Sigmoid colon (tissue), 7 donors: ENCODE measurements at places on chromosomes 4 and X.

GRCh38 chr4:105189855-105190650 is 43.4 kb downstream of the TET2 start:
- no peak for DNase-seq

GRCh38 chr4:73908965-73909364 is 39.8 kb downstream of the CXCL1 start:
- DNase-seq: no peak

GRCh38 chr4:79574741-79575451 is 166.9 kb upstream of the GK2 start:
- no peak for DNase-seq

DNA sequence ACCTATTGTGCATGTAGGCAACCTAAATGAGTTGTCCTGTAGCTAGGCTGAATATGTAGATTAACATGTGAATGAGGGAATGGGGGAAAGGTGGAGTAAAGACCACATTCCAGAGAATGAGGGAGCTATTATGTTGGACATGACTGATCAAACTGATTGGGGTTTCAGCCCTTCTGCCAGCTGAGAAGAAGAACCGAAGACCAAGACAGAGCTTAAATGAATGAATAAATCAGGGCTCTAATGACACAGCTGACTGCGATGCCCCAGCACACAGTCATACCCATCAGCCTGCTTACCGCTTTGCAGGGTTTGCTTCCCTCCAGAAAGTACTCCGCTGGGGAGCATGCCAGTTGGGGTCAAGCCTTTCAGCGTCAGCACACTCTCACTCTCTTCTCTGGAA is 315.4 kb downstream of the PPP3CA start:
- DNase-seq: no peak

- DNase-seq: no peak
These were observed 3.2 kb downstream of the PITX2 start for GRCh38 chr4:110619463-110620247.

- DNase-seq: no peak
These were observed 97.0 kb upstream of the STOX2 start for GRCh38 chr4:183808097-183808456.

- no peak for DNase-seq
These were observed 27.5 kb downstream of the PCYT1B start for GRCh38 chrX:24619647-24620046.

- DNase-seq: peak; percentile 76
These were observed 95.4 kb downstream of the TNIP2 start for GRCh38 chr4:2660596-2661211.
